ENCODE measurements at places on chromosomes 1 and 21.

DNA sequence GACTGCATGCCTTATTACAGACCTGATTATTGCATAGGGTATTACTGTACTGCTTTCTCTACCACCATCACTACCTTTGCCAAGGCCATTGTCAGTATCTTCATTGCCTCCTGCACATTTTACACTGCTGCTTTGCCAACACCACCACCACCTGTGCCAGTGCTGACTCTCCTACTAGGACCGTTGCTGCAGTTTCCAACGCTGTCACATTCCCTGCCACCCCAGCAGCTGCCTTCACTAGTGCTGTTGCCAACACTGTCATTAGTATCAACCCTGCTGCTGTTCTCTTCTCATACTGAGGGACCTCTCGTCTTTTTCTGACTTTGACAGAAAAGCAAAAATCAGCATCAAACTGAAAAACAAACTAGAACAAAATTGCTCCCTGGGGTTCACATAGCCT lies 394.9 kb upstream of the B3GALT2 start:
- DNase-seq, result no peak

- DNase-seq, result no peak
Observed at GRCh38 chr1:40769815-40770214, 13.8 kb upstream of the KCNQ4 start.

DNA sequence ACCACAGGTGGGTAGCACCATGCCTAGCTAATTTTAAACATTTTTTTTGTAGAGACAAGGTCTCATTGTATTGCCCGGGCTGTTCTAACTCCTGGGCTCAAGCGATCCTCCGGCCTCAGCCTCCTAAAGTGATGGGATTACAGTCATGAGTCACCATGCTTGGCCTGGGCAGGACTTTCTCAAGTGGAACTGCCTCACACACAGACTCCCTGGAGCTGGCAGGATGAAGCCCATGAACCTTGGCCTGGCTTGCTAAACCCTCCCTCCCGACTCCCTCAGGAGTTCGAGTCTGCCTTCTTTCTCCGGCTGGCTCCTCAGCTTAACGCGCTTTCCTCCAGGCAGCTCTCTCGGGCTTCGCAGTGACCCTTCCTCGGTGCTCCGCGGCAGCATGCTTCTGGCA lies 7.7 kb upstream of the ECE1 start:
- DNase-seq, result no peak

DNA sequence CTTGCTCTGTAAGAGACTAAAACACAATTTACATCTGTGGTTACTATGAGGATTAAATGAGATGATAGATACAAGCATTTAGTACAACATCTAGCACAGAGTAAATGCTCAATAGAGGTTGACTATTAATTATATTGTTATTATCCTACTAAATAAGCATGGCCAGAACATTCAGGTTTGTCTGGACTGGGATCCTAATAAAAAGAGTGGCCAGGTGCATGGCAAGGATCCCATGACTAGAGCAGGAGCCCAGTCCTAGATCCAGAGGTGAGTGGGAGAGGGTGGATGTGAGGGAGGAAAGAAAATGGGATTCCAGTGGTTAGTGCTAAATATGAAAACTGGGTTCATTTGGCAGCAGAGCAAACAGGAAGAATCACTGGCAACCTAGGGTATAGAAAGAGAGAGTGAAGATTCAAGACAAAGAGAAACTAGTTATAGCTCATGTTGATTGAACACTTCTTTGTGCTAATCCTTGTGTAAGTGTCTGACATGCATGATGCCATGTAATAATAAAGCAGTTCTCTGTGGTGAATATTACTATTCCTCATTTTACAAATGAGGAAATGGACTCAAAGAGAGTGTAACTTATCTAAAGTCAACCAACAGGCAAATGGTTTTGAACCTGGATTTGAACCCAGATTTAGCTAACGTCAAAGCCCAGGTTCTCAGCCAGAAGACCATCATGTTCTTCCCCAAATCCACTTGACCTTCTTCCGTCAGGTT lies 71.1 kb upstream of the FGGY start:
- no peak for DNase-seq

GRCh38 chr1:182259229-182259872 lies 132.2 kb downstream of the GLUL start:
- DNase-seq, result peak; percentile 14

- DNase-seq, result no peak
Observed at GRCh38 chr1:178506669-178507068, 6.2 kb upstream of the TEX35 start.

DNA sequence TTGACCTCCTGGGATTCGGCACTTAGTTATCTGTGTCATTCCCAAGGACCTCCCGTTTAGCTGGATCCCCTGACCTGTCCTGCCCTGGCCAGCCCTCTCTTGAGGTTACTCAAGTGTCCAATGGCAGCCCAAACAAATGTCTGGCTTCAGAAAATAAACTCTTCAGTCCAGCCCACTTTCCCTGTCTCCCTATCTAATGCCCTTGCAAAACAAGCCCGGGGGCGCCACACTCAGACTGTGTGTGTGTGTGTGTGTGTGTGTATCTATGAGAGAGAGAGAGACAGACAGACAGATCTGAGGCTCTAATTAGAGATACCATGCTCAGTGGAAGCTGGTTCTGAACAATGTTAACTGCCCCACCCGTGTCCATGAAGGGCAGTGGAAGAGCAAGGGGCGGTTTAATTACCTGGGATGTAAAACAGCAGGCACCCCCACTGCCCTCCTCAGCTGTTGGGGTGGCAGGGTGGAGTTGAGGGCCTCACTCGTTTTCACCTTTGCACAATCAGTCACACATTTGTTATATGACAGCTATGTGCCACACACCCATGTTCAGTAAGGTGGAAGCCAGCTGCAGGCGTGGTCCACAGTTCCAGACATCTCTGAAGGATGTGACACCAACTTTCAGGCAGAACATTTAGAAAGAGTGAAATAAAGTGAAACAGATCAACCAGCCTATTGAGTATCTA lies 57.4 kb downstream of the B3GALT5 start:
- no peak for DNase-seq

GRCh38 chr1:180791806-180792205 lies 120.9 kb upstream of the KIAA1614 start:
- no peak for DNase-seq

DNA sequence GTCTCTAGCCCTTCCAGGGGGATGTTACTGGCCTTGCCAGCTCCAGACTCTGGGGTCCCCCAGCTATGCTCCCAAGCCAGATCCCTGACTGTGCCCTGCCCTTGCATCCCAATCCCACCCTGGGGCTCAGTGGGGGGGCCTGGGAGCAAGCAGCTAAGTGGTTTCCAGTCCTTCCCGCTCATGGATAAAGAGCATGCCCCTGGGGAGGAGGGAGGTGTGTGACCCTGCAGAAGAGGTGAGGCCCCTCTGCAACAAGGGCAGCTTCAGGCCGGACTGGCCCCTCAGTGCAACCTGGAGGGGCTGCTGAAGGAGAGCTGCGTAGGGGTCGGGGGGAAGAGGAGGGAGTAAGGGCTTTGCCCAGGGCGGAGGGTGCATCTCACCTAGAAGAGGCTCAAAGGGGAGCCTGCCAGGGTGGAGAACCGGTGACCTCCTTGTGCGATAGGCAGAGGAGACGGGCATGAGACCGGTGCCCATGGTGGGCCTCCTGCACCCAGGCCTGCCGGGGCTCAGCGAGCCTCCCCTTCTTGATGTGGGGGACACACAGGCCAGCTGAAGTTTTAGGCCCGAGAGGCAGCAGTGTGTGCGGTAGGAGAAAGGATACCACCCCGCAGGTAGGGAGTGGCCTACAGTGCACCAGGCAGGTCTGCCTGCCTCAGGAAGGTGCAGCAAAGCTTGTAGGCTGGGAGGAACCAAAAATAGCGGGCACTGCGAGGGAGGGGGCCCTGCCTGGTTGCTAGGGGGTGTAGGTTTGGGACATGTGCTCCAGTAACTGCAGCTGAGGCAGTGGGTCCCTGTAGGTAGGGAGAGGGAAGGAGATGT lies 3.1 kb downstream of the OBSCN start:
- no peak for DNase-seq

DNA sequence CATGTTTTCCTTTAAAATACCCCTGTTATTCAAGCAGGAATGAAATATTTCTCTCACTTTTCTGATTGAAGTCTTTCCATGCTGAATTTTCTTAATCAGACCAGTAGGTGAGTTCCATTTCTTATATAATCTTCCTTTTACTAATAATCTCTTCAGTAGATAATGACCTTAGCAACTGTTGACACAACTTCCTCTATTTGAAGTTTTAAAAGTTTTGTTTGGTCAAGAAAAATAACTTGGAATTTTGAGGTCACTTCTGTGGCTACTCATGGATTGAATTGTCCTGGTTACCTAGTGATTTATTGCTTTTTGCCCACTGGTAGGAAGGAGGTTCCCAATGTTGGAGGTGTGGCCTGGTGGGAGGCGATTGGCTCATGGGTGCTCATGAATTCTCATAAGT lies 70.6 kb upstream of the PAXBP1 start:
- DNase-seq, result no peak

DNA sequence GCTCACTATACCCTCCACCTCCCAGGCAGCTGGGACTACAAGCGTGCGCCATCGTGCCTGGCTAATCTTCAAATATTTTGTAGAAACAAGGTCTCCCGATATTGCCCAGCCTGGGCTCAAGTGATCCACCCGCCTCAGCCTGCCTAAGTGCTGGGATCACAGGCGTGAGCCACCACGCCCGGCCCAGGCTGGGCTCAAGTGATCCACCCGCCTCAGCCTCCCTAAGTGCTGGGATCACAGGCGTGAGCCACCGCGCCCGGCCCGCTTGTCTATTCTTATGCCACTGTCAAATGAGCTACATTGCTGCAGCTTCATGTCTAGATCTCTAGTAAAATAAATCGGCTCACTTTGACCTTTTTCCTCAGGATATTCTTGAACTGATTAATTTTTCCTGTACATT lies 107.7 kb upstream of the COL6A1 start:
- no peak for DNase-seq

DNA sequence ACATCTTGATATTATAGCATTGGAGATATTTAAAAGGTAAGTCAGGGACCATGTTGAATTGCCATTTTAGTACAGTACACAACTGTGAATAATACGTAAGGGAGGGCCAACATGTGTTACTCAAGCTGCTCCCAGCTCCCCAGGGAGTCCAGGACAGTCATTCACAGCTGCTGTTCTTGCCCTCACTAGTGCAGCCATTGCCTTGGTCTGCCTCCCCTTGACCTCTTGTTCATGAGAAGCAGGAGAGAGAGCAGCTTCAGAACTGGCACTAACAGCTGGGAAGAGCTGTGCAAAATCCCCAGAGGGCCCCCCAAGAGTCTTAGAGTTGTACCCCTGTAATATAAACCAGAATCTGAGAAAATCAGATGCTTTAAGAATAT lies 16.4 kb downstream of the TCEANC2 start:
- DNase-seq, result no peak

DNA sequence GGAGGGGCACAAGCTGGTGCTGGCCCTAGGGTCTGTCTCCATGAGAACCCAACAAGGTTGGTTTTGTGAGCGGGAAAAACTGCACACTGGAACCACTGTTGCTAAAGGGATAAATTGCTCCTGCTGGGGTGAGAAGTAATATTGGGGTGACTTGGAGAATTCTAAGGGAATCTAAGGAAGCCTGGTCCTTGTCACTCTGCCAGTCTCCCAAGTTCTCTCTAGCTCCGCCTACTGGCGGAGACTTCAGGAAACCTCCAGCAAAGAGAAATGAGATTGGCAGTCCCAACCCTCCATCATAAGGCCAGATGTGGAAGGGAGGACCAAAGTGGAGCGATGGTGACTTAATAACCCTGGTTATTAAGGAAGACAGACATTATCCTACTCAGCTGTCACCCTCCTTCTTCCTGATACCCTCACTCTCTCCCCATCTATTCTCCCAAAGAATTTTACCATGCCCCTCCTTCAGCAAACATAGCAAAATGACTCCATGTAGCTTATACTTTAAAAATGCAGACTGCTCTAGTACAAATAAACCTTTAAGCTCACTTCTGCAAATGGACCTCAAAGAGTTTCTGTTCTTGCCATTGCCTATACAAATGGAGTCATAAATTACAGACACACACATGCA lies 2.7 kb downstream of the LCE1F start:
- DNase-seq, result no peak

GRCh38 chr1:226324479-226324878 lies 15.5 kb upstream of the LIN9 start:
- DNase-seq, result no peak

DNA sequence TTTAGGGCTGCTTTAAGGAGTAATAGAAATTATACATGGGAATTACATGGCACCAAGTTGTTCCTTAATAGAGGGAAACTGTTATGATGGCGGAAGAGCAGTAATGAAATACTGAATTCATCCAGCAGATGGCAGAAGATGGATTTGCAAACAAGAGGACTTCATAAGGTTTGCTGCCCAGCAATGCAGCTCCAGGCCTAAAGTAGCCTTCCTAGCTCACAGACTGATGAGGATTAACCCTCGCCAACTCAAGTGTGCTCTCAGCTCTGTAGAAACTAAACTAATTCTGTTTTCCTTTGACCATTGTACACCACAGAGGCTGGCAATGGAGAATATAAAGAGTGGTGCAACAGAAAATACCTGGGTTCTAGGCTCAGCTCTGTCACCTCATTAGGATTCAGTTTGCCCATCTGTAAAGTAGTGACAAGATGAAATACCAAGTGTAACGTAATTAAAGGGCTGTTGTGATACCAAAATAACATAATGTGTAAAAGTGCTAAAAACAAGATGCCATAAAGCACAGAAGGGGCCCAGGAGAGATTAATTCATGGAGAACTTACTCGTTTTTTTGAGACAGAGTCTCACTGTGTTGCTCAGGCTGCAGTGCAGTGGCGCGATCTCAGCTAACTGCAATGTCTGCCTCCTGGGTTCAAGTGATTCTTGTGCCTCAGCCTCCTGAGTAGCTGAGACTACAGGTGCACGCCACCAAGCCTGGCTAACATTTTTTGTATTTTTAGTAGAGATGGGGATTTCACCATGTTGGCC lies 102.4 kb upstream of the SERBP1 start:
- no peak for DNase-seq

GRCh38 chr1:178629252-178630154 lies 95.5 kb upstream of the RALGPS2 start:
- DNase-seq, result no peak

DNA sequence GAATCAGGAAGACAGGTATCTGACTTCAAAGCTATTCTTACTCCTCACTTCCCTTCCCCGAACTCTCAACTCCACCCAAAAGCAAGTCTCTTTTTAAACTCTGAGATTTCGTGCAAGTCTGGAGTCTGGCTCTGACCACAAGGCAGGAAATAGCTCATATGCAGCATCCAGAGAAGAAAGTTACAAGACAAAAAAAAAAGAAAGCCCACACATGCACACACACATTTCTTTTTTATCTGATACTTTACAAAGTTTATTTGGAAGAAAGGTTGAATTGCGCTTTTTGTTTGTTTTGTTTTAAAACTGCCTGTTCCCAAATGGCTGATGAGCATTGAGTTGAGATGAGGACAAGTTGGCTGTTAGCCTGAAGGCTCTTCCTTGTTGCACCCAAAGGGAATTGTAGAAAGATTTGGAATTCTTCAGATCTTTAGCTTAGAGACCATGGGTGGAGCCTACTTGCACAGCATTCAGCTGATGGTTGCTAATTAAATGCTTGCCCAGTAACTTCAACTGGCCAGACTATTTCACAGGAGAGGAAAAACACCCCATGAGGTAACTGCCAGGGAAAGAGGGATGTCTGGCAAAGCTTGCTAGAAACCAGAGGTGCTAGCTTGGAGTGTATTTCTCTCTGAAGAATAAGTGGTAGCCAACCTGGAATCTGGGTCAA lies 490.3 kb downstream of the TTLL7 start:
- DNase-seq, result no peak
